NCI-H82 (cell line): ENCODE measurements at places on chromosomes 16 and 17.

GRCh38 chr17:18850679-18851078, 7.3 kb upstream of the PRPSAP2 start:
- DNase-seq, result peak; percentile 52

DNA sequence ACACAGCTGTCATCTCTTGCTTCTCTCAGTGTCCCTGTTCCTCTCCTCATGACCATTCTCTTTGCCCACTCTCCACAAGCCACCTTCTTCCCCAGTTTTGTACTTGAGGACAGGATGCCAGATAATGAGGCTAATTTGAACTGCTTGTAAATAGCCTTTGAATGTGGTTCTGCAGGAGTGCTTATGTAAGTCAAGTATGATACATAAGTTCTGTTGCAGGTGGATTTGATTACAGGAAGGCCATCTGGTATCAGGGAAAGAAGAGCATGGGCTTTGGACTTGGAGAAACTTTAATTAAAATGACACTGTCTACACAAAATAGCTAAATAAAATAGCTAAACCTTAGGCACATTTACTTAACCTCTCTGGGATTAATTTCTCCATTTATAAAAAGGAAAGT, 120.2 kb upstream of the HLF start:
- no peak for DNase-seq

DNA sequence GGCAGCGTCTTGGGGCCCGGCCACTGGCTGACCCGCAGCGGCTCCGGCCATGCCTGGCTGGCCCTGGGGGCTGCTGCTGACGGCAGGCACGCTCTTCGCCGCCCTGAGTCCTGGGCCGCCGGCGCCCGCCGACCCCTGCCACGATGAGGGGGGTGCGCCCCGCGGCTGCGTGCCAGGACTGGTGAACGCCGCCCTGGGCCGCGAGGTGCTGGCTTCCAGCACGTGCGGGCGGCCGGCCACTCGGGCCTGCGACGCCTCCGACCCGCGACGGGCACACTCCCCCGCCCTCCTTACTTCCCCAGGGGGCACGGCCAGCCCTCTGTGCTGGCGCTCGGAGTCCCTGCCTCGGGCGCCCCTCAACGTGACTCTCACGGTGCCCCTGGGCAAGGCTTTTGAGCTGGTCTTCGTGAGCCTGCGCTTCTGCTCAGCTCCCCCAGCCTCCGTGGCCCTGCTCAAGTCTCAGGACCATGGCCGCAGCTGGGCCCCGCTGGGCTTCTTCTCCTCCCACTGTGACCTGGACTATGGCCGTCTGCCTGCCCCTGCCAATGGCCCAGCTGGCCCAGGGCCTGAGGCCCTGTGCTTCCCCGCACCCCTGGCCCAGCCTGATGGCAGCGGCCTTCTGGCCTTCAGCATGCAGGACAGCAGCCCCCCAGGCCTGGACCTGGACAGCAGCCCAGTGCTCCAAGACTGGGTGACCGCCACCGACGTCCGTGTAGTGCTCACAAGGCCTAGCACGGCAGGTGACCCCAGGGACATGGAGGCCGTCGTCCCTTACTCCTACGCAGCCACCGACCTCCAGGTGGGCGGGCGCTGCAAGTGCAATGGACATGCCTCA, 773 bp downstream of the NTN3 start:
- peak; percentile 62 for DNase-seq

DNA sequence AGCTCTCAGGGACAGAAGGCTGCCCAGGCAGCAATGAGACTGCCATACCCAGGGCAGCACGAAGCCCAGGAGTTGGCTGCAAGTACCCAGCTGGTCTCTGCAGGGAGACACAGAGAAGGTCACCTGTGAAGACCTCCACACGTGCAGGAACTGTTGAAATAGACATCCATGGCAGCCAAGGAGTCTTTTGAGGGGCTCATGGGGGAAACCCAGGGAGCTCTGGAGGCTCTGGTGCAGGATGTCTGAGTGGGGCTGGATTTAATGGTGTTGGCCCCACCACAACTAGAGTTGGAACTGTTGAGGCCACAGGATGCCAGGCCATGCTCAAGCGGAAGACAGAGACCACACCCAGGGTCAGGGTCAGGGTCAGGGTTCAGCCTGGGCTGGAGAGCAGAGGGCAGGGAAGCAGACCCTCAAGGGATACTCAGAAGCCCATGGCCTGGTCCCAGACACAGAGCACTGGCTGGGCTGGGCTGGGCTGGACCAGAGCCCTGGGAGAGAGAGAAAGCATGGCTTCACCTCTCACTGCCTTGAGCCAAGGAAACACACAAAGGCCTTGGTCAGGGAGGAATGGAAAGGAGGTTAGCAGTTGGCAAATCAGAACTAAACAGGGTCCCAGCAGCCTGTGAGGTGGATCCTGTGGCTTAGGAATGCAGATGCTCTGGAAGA, 21.4 kb downstream of the PITPNM3 start:
- DNase-seq, result no peak

- no peak for DNase-seq
Observed at GRCh38 chr17:10648956-10649355, 8.2 kb downstream of the MYH3 start.

- peak; percentile 82 for DNase-seq
Observed at GRCh38 chr17:64546716-64547115, 39.9 kb downstream of the CEP95 start.

GRCh38 chr16:77434022-77434529, 758 bp downstream of the ADAMTS18 start:
- DNase-seq, result peak; percentile 7
